CD4-positive, CD25-positive, alpha-beta regulatory T cell (primary cell): ENCODE measurements at places on chromosomes 2 and 18. TPM values are rescaled to one million over a fixed set of nuclear protein-coding genes. Genes with fewer than 3 reads are reported as not detected.

Gene TEX44
- polyA plus RNA-seq: not detected

Gene GPR45
- not detected for polyA plus RNA-seq

Gene CACNB4
- polyA plus RNA-seq: not detected

Gene FLACC1
- 0.38 TPM for polyA plus RNA-seq

Gene REG1B
- polyA plus RNA-seq: not detected

Gene EVX2
- not detected for polyA plus RNA-seq

Gene CFAP65
- polyA plus RNA-seq: not detected

Gene GNAL
- polyA plus RNA-seq: 0.09 TPM

Gene NEU2
- not detected for polyA plus RNA-seq

Gene CHRND
- not detected for polyA plus RNA-seq

Gene OTOS
- not detected for polyA plus RNA-seq

Gene PARD3B
- polyA plus RNA-seq: 0.03 TPM

Gene SCN7A
- not detected for polyA plus RNA-seq

Gene TRIM43
- not detected for polyA plus RNA-seq

Gene ANKRD62
- polyA plus RNA-seq: not detected

Gene UNC50
- 58.6 TPM for polyA plus RNA-seq

Gene ZNF892
- 0.48 TPM for polyA plus RNA-seq

Gene MC4R
- not detected for polyA plus RNA-seq

Gene PLGLB1
- polyA plus RNA-seq: 1.00 TPM

Gene ARHGAP15
- polyA plus RNA-seq: 242 TPM

Gene TRAK2
- polyA plus RNA-seq: 54.6 TPM

Gene CHCHD5
- polyA plus RNA-seq: 63.9 TPM

Gene BMP10
- not detected for polyA plus RNA-seq

Gene LCT
- polyA plus RNA-seq: not detected

Gene MYO7B
- polyA plus RNA-seq: 0.12 TPM

Gene PSMA8
- polyA plus RNA-seq: 0.73 TPM

Gene SERPINB10
- polyA plus RNA-seq: not detected

Gene GRB14
- not detected for polyA plus RNA-seq

Gene TBC1D8
- 1.1 TPM for polyA plus RNA-seq
